CD4-positive, alpha-beta memory T cell (primary cell): ENCODE measurements at places on chromosomes 4 and X. TPM values are rescaled to one million over a fixed set of nuclear protein-coding genes. Genes with fewer than 3 reads are reported as not detected.

DNA sequence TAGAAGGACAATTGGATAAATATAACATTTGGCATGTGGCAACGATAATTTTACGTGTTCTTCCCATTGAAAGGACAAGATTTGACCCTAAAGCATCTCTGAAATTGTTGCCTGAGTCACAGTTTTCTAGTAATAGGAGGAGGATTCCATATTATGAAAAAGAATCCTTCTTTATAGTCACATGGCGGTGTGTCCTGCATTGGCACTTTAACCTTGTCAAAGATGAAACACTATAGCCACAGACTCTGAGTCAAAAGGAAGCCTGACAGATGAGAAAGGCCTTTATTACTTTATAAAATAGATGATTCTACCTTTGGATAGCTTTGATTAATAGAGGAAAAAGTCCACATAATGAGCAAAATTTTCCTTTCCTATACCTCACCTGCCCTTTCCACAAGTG is 11.5 kb downstream of the LNX1 start:
- no peaks in the 10 kb centered on the region for H3K27me3 ChIP-seq
- DNase-seq, result no peak
- no peaks in the 10 kb centered on the region for H3K4me1 ChIP-seq
- no peak overlapping the region for H3K4me3 ChIP-seq
- no peak overlapping the region for H3K27ac ChIP-seq

GRCh38 chrX:20313899-20314298 is 47.2 kb upstream of the RPS6KA3 start:
- no peaks in the 10 kb centered on the region for H3K27me3 ChIP-seq
- no peaks in the 10 kb centered on the region for H3K36me3 ChIP-seq
- no peak for DNase-seq
- no peak overlapping the region for H3K4me3 ChIP-seq
- H3K4me1 ChIP-seq, result no peaks in the 10 kb centered on the region

DNA sequence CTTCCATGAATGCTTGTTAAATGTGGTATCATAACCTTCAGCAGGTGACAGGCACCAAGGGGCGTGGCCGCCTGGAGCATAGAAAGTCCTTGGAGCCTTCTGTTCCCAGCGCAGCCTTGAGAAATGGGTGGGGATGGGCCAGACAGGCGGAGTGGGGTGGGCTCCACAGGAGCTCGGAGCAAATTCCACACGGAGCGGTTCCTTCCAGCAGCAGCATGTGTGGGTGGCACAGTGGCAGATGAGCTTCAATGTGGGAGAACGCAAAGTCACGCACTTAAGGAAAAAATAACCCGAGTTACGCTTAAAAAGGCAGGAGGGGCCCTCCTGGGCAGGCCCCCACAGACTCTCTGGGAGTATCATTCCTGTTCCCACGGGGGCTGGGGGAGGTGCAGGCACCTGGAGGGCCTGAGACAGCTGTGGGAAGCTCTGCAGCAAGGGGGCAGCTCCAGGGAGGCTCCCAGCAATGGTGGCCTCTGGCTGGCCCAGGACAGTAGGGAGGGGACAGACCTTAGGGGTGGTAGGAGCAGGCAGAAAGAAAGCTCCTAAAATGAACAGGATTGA is 15.3 kb downstream of the TMEM271 start:
- DNase-seq, result no peak
- H3K27me3 ChIP-seq, result no peaks in the 10 kb centered on the region
- H3K27ac ChIP-seq, result no peak overlapping the region
- no peak overlapping the region for H3K4me3 ChIP-seq

- H3K27me3 ChIP-seq, result no peaks in the 10 kb centered on the region
- DNase-seq, result no peak
- H3K36me3 ChIP-seq, result no peaks in the 10 kb centered on the region
- no peak overlapping the region for H3K27ac ChIP-seq
- H3K4me1 ChIP-seq, result no peaks in the 10 kb centered on the region
Observed at GRCh38 chrX:38999967-39000745, 198.9 kb downstream of the MID1IP1 start.

GRCh38 chr4:73086095-73086868 is 16.8 kb upstream of the COX18 start:
- no peaks in the 10 kb centered on the region for H3K27me3 ChIP-seq
- no peaks in the 10 kb centered on the region for H3K4me1 ChIP-seq
- no peak overlapping the region for H3K4me3 ChIP-seq
- peak overlapping the region; percentile 46 for H3K27ac ChIP-seq
- peak; percentile 19 for DNase-seq

GRCh38 chrX:133776072-133776471 is 209.3 kb downstream of the GPC3 start:
- peak; percentile 13 for DNase-seq
- H3K27me3 ChIP-seq, result no peaks in the 10 kb centered on the region
- H3K27ac ChIP-seq, result no peak overlapping the region

- no peaks in the 10 kb centered on the region for H3K27me3 ChIP-seq
- H3K4me1 ChIP-seq, result peaks cover 18% of the 10 kb centered on the region
- H3K4me3 ChIP-seq, result no peak overlapping the region
Observed at GRCh38 chr4:7771541-7772507, 167.8 kb downstream of the AFAP1 start.

GRCh38 chr4:10090467-10091250 is 25.9 kb downstream of the WDR1 start:
- peaks cover 92% of the 10 kb centered on the region for H3K36me3 ChIP-seq
- DNase-seq, result no peak
- H3K4me1 ChIP-seq, result peaks cover 54% of the 10 kb centered on the region
- no peak overlapping the region for H3K4me3 ChIP-seq

DNA sequence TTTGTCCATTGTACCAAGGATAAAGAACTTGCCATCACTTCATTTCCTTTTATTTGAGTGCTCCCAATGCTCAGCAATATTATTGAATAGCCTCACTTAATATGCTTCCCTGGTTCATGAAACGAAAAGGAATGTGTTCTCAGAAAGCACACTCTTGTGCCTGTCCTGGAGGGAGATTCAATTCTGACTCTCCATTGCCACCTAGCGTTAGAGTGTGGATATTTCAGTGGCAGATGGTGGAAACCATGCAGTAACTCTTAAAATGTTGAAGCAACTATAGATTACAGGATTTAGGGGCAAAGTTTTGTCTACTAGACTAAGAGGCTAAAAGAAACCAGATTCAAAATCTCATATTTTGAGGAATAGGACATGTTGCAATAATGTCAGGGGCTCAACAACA is 36.0 kb downstream of the GAB3 start:
- DNase-seq, result peak; percentile 61
- no peak overlapping the region for H3K4me3 ChIP-seq
- H3K27me3 ChIP-seq, result no peaks in the 10 kb centered on the region
- peaks cover 81% of the 10 kb centered on the region for H3K4me1 ChIP-seq
- H3K27ac ChIP-seq, result no peak overlapping the region

- no peak overlapping the region for H3K27ac ChIP-seq
- H3K4me3 ChIP-seq, result no peak overlapping the region
- no peak for DNase-seq
- H3K27me3 ChIP-seq, result no peaks in the 10 kb centered on the region
- H3K4me1 ChIP-seq, result no peaks in the 10 kb centered on the region
- H3K36me3 ChIP-seq, result no peaks in the 10 kb centered on the region
Observed at GRCh38 chrX:38102875-38103274, 96.5 kb downstream of the SYTL5 start.

GRCh38 chrX:115029869-115030570 is 12.6 kb upstream of the IL13RA2 start:
- no peaks in the 10 kb centered on the region for H3K36me3 ChIP-seq
- no peaks in the 10 kb centered on the region for H3K27me3 ChIP-seq
- H3K4me1 ChIP-seq, result no peaks in the 10 kb centered on the region
- H3K4me3 ChIP-seq, result no peak overlapping the region
- no peak for DNase-seq
- no peak overlapping the region for H3K27ac ChIP-seq

- H3K4me1 ChIP-seq, result no peaks in the 10 kb centered on the region
- DNase-seq, result no peak
- H3K27ac ChIP-seq, result no peak overlapping the region
- no peaks in the 10 kb centered on the region for H3K27me3 ChIP-seq
- no peak overlapping the region for H3K4me3 ChIP-seq
Observed at GRCh38 chr4:107654694-107655093, 65.3 kb downstream of the PAPSS1 start.

GRCh38 chrX:75181721-75182120 is 25.6 kb upstream of the ABCB7 start:
- no peak overlapping the region for H3K4me3 ChIP-seq
- no peaks in the 10 kb centered on the region for H3K36me3 ChIP-seq
- no peaks in the 10 kb centered on the region for H3K4me1 ChIP-seq
- no peak for DNase-seq
- no peak overlapping the region for H3K27ac ChIP-seq
- H3K27me3 ChIP-seq, result no peaks in the 10 kb centered on the region

DNA sequence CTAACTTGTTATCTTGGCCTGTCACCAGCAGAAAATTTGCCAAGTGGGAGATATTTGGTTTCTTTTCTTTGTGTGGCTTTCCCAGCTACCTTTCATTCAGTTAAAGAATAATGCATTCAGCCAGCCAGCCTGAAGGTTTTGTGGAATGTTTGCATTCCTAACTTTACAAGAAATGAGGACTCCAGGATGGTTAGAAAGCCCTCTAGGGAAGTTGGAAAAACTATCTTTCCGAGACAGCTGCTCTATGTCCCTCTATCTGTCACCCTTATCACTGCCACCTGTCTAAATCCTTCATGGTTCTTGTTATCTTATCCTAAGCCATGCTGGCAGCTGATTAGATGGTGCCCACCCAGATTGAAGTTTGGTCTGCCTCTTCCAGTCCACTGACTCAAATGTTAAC is 384.2 kb downstream of the SH3BGRL start:
- H3K4me1 ChIP-seq, result no peaks in the 10 kb centered on the region
- H3K27ac ChIP-seq, result no peak overlapping the region
- DNase-seq, result no peak
- no peaks in the 10 kb centered on the region for H3K36me3 ChIP-seq
- no peaks in the 10 kb centered on the region for H3K27me3 ChIP-seq

- H3K36me3 ChIP-seq, result no peaks in the 10 kb centered on the region
- H3K4me3 ChIP-seq, result no peak overlapping the region
Observed at GRCh38 chr4:169185133-169185956, 85.4 kb downstream of the SH3RF1 start.

GRCh38 chrX:108313669-108314068 is 124.6 kb downstream of the COL4A6 start:
- H3K27me3 ChIP-seq, result no peaks in the 10 kb centered on the region
- no peaks in the 10 kb centered on the region for H3K36me3 ChIP-seq
- H3K4me3 ChIP-seq, result no peak overlapping the region
- no peak for DNase-seq

GRCh38 chrX:724256-724655 is 93.7 kb downstream of the SHOX start:
- H3K4me1 ChIP-seq, result no peaks in the 10 kb centered on the region
- no peak overlapping the region for H3K4me3 ChIP-seq
- no peaks in the 10 kb centered on the region for H3K36me3 ChIP-seq
- DNase-seq, result no peak
- no peaks in the 10 kb centered on the region for H3K27me3 ChIP-seq
- no peak overlapping the region for H3K27ac ChIP-seq

DNA sequence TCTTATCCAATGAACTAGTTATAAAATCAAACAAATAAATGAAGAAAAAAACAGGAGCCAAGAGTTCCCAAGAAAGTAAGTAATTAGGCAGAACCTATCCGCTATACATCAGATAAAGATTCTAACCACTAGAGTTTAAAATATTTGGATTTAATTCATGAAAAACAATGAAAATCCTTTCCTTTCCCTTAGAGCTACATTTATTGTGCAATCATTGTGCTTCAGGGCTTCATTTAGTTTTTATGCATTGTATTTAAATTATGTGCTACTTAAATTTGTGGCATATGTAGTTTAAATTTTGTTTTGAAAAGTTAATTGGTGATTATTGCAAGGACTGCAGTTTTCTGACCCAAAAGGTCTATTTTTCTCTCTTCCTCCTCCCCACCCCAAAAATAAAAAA is 17.9 kb downstream of the GNRHR start:
- no peak for DNase-seq
- H3K36me3 ChIP-seq, result no peaks in the 10 kb centered on the region
- no peaks in the 10 kb centered on the region for H3K27me3 ChIP-seq
- no peaks in the 10 kb centered on the region for H3K4me1 ChIP-seq

- H3K27ac ChIP-seq, result no peak overlapping the region
- no peaks in the 10 kb centered on the region for H3K36me3 ChIP-seq
- no peak overlapping the region for H3K4me3 ChIP-seq
- no peaks in the 10 kb centered on the region for H3K27me3 ChIP-seq
- no peaks in the 10 kb centered on the region for H3K4me1 ChIP-seq
- DNase-seq, result peak; percentile 56
Observed at GRCh38 chr4:16026160-16026761, 57.6 kb downstream of the PROM1 start.

DNA sequence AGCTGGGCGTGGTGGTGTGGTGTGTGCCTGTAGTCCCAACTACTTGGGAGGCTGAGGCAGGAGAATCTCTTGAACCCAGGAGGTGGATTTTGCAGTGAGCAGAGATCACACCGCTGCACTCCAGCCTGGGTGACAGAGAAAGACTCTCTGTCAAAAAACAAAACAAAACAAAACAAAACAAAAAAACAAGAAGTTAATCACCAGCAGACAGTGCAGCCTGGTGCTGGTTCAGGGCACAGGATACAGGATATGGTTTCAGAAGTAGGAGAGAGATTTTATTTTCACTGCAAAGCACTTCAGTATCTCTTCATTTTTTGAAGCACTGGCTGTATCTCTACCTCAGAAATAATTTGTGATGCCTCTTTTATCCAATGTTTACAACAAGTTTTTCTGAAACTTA is 1222.9 kb upstream of the PRKX start:
- no peak overlapping the region for H3K4me3 ChIP-seq
- no peaks in the 10 kb centered on the region for H3K36me3 ChIP-seq
- no peaks in the 10 kb centered on the region for H3K4me1 ChIP-seq
- no peak for DNase-seq
- no peak overlapping the region for H3K27ac ChIP-seq
- no peaks in the 10 kb centered on the region for H3K27me3 ChIP-seq

- H3K4me3 ChIP-seq, result no peak overlapping the region
- no peaks in the 10 kb centered on the region for H3K4me1 ChIP-seq
- H3K27me3 ChIP-seq, result no peaks in the 10 kb centered on the region
- H3K27ac ChIP-seq, result no peak overlapping the region
Observed at GRCh38 chrX:49746306-49746705, 50.5 kb upstream of the PAGE1 start.

GRCh38 chrX:3807906-3808305 is 94.5 kb upstream of the PRKX start:
- no peaks in the 10 kb centered on the region for H3K27me3 ChIP-seq
- DNase-seq, result no peak
- no peaks in the 10 kb centered on the region for H3K36me3 ChIP-seq
- no peak overlapping the region for H3K27ac ChIP-seq

DNA sequence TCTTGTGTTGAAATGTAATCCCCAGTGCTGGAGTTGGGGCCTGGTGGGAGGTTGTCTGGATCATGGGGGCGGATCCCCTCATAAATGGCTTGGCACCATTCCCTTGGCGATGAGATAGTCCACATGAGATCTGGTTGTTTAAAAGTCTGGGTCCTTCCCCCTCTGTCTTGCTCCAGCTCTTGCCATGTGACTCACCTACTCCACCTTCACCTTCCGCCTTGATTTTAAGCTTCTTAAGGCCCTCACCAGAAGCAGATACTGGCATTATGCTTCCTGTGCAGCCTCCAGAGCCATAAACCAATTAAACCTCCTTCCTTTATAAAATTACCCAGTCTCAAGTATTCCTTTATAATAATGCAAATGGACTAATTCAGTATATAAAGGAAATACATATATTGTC is 111.5 kb downstream of the NR3C2 start:
- H3K4me3 ChIP-seq, result no peak overlapping the region
- H3K27me3 ChIP-seq, result no peaks in the 10 kb centered on the region
- DNase-seq, result no peak
- H3K36me3 ChIP-seq, result no peaks in the 10 kb centered on the region
- H3K27ac ChIP-seq, result no peak overlapping the region

ARMCX5 gene
- total RNA-seq, result 10.1 TPM

PAK3 gene
- 1.5 TPM for total RNA-seq

STOX2 gene
- total RNA-seq, result not detected

ATP8A1 gene
- total RNA-seq, result 25.8 TPM

SYNPO2 gene
- total RNA-seq, result 1.3 TPM

MGAT4D gene
- total RNA-seq, result not detected

HPF1 gene
- total RNA-seq, result 15.0 TPM

HSFX2 gene
- 0.64 TPM for total RNA-seq
